ENCODE measurements at places on chromosomes 6 and 20.

GRCh38 chr20:4187147-4187546 lies 171.8 kb upstream of the RNF24 start:
- DNase-seq: no peak

GRCh38 chr6:142372348-142372747 lies 70.5 kb downstream of the ADGRG6 start:
- DNase-seq: no peak

DNA sequence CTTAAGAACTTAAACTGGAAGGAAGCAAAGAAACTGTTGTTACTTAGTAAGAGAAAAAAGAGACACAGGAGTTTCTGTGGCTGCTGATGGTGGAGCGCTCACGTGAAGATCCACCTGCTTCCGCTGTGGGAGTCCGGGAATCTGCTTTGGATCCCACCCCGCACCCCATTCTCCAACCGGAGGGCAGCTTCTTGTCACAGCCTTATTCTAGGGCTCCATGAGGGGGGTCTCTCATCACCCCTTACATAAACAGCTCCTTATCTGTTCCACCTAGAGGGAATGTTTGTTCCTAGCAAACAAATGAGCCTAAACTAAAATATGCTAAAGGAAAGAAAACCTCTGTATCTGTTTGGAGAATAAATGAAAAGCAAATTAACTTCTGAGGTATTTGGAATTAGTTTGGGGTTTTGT lies 280.5 kb downstream of the QKI start:
- DNase-seq: no peak

GRCh38 chr6:111711476-111711875 lies 105.8 kb upstream of the TRAF3IP2 start:
- DNase-seq: no peak

- no peak for DNase-seq
These were observed 21.3 kb downstream of the STK35 start for GRCh38 chr20:2122936-2123335.

DNA sequence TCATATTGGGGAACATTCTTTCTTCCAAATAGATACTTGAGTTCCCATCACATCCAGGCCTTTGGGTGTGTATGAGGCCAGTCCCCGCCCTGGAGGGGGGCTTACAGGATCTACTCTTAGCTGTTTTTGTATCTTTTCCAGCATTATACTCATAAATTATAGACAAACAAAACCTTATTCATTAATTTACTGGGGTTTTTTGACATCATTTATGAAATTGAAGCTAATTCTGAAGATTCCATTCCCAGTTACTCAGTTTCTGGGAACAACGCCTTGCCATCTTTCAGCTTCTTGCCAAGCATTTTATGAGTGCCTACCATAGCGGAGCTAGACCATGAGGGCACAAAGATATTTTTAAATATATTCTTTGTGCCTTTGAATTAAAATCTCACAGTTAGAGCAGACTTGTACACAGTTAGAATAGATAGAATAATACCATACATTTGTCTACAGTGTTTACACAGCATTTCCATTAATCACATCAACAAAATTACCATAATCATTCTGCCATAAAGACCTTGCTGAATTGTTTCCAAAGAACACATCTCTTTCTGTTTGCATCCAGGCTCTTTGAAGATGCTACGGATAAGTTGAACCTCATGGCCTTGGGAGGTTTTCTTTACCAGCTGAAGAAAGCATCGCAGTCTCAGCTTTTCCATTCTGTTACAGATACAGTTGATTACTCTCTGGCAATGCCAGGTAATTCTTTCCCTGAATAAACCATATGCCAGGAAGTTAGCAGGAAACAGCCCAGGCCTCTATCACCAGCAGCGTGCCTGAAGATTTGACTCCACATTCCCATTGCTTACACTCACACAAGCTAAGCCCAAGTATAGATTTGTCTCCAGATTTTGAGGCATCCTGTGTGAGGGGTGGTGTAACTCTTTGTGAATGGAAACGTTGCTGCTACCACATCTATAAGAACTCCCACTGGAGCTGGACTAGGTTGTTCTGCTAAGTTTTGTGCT lies 75.4 kb upstream of the PBOV1 start:
- DNase-seq: no peak

- no peak for DNase-seq
These were observed 58.0 kb downstream of the BLOC1S5 start for GRCh38 chr6:8006208-8006607.

DNA sequence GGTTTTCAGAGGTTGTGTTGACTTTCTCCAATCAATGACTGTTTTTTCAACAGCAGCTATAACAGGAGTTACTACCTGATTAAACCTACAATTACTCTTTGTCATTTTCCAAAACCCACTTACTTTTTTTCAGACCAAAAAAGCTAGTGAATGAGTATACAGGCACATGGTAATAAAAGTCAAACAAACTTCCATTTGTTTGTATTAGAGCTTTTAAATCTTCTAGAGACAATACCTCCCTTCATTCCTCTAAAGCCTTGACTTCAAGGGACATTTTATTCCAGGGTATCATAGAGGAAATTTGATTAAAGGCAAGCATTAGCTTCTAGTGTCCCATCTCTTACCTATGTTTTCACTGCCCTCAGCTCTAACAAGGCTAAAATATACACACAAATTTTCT lies 52.7 kb downstream of the IL22RA2 start:
- no peak for DNase-seq

- DNase-seq: peak; percentile 51
These were observed 60.1 kb downstream of the FAM217A start for GRCh38 chr6:4018924-4019236.
